NCI-H524 treated with DMSO at 0.1 percent for 48 hours (cell line): ENCODE measurements at places on chromosomes 5 and 9.

DNA sequence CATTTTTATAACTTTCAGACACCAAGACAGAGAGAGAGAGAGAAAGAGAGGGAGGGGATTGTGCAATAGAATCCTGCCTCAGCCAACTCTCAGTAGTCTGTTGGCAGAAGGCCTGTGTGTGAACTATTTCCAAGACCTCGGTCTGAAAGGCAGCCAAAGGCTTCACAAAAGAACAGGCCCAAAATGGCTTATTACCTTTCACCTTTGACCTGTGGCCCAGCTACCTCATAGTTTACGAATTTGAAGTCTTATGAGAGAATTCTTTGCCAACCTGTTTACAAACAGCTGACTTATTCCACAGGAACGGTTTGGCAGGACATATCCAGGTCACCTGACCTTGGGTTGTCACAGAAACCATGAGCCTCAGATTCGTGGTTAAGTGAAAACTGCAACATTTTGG lies 48.6 kb downstream of the NR2F1-AS1 start:
- DNase-seq, result no peak

DNA sequence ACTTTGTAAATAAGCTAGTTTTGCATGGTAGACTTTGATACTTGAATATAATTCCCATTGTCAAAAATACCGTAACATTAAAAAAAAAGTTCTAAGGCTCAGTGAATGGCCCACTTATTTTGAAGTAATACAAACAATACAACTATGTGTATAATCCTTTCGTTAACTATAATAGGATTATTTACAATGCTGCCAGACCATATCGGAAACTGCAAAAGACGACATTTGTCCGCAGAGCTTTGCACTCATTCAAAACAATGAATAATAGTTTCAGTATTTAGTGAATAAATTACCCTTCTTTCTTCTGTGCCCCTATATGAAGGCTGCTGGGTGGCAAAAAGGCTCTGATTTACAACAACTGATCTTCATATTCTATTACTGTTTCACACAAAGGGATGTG lies 121.8 kb downstream of the DROSHA start:
- DNase-seq, result no peak

DNA sequence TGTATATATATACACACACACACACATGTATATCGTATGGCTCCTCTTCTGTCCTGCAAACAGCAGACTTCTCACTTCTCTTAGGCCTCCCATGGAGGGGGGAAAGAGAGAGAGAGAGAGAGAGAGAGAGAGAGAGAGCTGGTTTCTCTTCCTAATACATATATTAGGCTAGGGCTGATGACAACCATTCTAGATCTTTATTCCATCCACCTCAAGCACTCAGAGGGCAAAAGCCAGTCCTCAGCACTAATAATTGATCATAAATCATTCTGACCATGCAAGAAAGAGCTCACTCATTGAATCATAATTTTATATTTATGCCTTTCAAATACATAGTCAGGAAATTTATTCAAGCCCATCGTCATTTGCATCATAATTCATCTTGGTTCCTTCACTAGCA lies 47.0 kb downstream of the CFAP90 start:
- DNase-seq, result no peak

DNA sequence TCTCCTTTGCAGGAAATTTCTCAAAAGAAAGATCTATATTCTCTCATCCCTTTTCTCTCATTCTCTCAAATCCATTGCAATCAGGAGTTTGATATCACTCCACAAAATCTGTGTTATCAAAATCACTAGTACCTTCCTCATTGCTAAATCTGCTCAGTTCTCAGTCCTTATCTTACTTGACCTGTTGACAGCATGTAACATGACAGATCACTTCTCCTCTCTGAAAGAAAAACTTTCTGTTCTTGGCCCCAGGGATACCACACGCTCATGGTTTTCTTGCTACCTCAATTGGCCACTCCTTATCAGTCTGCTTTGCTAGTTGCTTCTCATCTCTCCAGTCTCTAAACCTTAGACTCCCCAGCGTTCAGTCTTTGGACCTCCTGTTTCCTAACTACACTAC lies 22.1 kb downstream of the SRP19 start:
- DNase-seq, result no peak

- peak; percentile 80 for DNase-seq
Observed at GRCh38 chr5:173268750-173269432, 33.9 kb upstream of the NKX2-5 start.

DNA sequence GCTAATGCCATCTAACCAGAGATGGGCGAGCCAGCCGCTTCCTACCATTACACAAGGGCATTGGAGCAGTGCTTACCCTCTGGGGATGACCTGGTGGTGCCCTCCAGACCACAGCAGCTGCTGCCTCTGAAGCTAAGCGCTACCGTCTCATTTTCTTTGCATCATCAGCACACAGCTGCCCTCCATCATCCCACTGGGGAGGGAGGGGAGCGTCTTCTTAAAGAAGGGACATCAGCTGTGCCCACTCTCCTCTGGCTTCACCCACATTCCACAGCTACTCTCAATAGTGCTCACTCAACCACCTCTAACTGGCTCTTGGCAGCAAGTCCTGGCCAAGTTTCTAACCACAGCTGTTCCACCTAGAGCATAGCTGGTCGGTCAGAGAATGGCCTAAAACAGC lies 503.4 kb downstream of the NFIB start:
- DNase-seq, result no peak

DNA sequence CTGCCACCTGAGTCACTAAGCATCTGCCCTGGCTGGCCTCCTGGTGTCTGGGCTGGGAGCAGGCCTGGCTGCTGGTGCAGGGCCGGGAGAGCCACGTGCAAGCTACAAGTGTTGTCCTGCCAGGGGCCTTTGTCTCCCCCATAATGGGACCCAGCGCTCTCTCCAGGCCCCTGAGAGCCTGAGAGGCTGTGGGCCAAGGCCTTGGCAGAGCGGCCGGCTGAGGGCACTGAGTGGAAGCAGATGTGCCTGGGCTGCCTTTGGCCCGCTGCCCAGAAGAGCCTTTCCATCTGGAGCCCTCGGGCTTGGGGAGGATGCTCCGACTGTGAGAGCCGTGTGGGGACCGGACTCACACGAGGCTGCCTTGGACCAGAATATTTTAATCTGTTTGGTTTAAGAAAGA lies 185.5 kb downstream of the RGS3 start:
- DNase-seq, result peak; percentile 87

- peak; percentile 17 for DNase-seq
Observed at GRCh38 chr5:68803881-68804319, 289.9 kb upstream of the SLC30A5 start.

DNA sequence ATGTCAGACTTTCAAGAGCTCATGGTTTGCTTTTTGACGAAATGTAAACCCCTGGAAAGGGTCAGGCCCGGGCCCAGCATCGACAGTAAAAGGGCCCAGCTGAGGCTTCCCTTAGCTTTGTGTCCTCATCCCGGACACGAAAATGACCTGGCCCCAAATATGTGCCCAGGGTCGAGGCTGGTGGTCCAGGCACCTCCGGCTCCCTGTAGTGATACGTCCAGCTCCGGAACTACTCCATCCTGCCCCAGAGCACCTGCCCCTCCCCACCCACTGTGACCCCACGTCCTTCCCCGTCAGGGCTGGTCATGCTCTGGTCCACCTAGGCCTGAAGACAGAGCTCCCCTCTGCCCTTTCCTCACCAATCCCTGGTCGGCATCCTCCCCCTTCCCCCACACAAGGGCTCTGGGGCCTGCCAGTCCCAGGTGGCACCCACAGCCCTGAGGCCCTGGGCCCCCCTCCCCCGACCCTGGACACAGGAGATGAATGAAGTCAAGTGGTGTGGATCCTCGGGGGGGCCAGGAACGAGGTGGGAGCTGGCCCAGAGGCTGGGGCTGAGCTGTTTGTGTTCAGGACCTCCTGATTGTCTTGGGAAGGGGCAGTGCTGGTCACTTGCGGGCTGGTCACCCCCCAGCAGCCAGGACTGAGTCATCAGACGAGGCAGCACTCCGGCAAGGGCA lies 6.2 kb downstream of the OBP2A start:
- DNase-seq, result no peak

DNA sequence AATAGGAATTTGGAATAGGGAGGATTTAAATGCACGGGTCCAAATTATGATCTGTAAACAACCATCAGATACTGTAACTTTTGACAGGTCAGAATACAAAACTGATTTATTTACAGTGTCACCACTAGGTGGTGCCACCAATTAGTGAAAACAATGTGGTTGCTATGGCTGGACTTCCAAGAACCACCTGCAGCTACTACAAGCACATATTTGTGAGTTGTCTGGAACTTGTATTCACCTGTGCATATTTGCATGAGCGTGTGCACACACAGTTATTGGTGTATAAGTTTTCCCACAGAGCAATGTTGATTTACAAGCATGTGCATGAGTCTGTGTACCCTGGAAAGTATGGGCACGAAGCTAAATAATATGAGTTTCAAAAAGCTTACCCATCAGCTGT lies 3.0 kb upstream of the HRCT1 start:
- DNase-seq, result no peak

DNA sequence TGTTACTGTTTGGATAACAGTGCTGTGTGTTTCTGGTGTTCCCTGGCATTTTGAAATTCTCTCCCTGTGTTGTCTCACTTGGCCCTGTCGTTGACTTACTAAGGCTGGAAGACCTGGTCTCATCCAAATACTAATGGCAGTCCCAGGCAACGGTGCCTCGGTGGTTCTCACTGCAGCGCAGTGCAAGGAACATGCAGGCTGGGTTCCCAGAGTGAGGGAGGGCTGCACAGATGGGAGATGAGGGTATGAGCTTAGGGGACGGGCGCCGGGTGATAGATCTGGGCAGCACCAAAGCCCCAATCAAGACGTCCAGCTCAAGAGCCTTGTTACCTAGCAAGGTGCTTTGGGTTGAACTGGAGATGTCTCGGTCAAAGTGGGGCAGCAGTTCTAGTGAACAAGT lies 11.0 kb downstream of the CCT5 start:
- DNase-seq, result no peak

- no peak for DNase-seq
Observed at GRCh38 chr5:40717281-40717680, 37.6 kb downstream of the PTGER4 start.

DNA sequence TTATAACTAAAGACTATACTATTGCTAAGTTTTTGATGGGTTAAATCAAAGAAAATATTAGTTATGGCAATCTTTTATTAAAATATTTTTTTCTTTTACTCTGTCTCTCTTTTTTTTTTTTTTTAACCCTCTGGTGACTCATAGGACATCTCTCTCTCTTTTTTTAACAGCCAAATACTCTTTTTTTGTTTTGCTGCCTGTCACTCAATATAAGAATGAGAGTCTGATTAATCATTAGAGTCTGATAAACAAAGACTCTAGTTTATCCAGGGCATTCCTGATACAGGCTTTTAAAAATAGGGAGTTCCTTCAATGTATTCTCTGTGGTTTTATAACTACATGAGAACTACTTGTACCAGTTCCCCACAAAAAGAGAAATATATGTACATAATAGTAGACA lies 77.3 kb downstream of the SLC38A9 start:
- DNase-seq, result no peak

GRCh38 chr5:109335114-109335513 lies 74.7 kb downstream of the PJA2 start:
- DNase-seq, result no peak

DNA sequence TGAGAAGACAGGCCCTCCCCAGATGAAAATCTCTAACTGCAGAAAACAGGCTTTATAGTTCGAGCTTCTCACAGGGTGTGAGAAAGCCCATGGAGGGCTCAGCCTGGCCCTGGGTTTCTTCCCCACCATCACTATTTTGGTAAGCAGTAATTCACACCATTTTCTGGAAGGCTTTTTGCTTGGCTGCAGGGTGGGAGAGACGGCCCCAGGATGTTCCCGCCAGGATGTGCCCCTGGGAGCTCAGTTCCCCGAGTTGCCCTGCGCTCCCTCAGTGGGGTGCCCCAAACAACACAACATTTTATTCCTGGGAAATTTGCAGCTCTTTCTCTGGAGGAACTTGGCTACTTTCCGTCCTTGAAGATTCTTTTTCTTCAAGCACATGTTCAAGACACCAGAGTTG lies 100.8 kb downstream of the HSD17B3 start:
- DNase-seq, result no peak

- no peak for DNase-seq
Observed at GRCh38 chr9:64128572-64128971, 1156.4 kb downstream of the FOXD4L5 start.

- no peak for DNase-seq
Observed at GRCh38 chr5:162514116-162514515, 446.5 kb downstream of the GABRG2 start.

GRCh38 chr5:147804334-147804733 lies 21.8 kb upstream of the JAKMIP2 start:
- DNase-seq, result no peak

DNA sequence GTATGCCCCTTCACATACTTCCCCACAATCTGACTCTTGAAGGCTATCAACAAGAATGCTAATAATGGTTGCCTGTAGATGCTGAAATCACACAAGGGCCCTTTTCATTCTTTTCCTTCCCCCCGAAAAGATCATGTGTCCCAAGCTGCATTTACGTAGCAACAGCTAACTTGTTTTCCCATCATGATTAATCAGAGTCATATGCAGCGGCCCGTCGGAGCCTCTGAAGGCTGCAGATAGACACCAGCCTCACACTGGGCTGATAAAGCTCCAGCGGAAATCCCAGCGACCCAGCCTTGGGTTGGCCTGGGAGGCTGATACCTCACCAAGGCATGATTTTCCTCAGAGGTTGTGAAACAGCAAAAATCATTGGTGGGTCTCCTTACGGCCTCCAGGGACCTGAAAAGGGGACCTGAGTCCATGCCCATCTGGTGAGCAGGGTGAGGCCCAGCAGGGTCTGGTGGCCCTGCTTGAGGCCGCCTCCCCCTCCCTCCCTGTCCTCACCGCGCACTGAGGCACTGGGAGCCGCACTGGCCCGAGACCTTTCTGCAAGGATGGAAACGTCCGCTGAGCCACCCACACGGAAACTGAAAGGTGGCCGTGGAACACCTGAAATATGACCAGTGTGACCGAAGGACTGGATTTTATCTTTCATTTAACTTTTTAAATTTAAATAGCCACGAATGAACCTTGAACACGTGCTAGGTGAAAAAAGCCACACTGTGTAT lies 114.2 kb upstream of the PHYKPL start:
- no peak for DNase-seq

GRCh38 chr5:167944121-167944852 lies 347.2 kb upstream of the WWC1 start:
- no peak for DNase-seq
